ENCODE measurements at places on chromosomes 13 and 19.

DNA sequence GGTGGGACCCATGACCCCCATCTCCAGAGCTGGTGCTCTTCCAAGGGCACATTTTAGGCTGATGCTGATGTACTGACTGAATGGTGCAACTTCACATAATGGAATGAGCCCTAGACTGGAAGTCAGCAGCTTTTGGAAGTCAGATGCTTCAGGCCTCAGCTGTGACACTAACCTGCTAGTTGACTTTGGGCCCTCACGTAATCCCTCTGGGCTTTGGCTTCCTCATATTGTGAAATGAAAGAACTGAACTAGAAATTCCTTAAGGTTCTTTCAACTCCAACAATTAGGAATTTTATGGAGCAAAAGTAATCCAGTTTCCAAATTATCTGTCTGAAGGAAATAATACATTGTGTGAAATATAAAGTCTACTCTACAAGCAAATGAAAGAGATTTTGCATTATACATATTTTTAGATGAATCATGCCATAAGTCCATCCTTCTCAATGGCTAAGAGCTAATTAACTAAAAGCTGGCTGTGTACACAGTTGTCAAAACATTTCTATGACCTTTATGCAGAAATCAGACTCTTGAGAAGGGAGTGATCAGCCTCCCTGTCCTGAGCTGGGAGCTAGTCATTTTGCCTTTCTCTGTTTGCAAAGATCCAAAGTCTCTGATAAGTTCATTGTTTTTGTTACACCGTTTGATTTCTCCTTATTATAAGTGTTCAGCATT, 204.2 kb downstream of the DCLK1 start:
- DNase-seq: no peak

GRCh38 chr13:75812751-75813181, 176.6 kb downstream of the LMO7 start:
- DNase-seq: no peak

DNA sequence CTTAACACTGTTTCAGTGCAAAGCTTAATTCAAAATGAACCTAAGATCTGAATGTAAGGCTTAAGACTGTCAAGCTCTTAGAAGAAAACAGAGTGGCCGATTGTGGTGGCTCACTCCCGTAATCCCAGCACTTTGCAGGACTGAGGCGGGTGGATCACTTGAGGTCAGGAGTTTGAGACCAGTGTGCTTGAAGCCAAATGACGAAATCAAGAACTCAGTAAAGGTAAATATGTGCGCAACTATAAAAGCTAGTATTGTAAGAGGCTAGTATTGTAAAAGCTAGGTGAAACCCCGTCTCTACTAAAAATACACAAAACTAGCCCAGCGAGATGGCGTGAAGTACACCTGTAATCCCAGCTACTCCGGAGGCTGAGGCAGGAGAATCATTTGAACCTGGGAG, 12.7 kb downstream of the ATP4B start:
- DNase-seq: no peak

- no peak for DNase-seq
Measured at GRCh38 chr19:45917421-45918091, 3.0 kb upstream of the NANOS2 start.

GRCh38 chr13:72168126-72168855, 301.3 kb upstream of the DACH1 start:
- DNase-seq: no peak

- DNase-seq: no peak
Measured at GRCh38 chr19:30512176-30513081, 140.2 kb downstream of the ZNF536 start.

DNA sequence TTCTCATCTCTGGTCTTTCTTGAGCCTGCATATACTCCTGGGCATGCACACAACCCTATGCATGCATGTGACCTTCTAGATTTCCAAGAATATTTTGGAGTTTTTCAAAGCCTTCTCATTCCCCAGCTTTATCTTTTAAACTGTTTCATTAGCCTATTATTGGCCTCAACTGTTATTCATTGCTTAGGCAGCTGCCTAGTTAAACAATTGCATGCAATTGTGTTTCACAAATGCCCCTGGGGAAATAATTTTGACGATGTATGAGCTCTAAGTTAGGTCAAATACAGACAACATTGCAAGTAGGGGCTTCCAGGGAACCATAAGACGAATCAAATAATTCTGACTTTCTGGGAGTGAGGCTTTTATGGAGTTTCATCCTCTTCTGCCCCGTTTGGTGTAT, 2.3 kb upstream of the UPK1A start:
- DNase-seq: no peak

DNA sequence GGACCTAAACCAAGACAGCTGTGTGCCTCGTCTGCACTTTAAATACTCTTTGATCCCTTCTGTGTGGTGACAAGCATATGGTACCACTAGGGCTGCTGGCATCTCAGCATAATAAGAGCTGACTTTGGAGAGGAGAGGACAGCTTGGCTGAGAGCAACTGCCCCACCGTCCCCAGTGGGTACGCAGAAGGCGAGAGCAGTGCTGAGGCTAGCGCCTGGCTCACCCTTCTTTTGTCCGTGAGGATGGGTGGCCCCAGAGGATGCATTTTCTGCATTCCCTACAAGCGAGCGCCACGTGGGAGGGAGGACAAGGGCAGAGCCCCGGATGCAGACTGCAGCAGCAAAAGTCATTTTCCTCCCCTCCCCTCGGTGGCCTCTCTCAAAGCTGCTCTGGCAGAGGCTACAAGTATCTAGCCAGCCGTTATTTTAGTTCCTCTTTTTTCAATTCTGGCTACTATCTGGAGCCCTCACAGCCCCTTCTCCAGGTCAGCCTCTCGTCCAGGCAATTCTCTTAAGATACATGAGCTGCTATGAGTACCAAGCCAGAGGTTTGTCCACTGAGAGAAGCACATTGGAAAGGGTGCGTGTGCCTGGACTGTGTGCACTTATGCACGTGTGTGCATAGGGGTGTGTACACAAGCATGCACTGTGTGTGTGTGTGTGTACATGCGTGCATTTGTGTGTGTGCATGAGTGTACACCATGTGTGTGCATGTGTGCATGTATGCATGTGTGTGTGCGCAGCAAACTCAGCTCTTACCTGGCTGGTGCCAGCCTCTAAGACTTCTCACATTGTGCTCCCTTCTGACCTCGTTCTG, 51.3 kb downstream of the RAB20 start:
- no peak for DNase-seq

DNA sequence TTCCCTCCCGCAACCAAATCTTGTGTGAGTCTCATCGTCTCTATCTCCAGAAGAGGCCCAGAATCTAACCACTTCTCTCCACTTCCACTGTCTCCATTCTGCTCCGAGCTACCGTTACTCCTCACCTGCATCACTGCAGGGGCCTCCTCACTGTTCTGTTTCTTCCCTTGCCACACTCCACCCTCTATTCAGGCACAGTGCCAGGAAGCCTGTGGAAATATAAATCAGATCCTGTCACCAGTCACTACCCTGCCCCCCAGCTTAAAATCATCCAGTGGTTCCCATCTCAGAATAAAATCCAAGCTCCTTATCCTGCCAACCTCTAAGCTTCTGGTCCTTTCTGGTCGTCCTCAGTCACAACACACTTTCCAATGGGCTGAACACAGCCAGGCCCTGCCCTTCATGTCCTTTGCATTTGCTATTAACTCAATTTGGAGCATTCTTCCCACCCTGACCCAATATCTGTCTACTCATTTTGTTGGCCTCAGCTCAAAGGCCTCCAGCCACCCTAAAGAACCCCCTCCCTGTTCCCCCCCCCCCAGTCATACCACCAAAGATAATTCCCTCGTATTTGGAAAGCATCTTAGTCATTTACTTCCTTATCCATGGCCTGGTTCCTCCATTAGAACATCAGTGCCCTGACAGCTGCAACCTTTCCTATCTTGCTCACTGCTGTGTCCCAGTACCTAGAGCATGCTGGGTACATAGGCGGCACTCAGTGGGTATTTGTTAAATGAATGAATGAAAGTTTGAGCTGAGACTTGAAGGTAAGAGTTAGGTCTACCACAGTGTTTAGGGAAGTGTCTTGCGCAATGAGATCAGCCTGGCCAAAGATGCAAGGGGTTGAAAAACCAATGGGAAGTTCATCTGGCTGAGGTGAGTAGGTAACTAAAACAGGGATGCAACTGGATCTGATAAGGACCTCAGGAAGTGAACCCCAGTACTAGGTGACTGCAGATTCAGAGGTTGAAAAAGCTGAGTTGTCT, 24.4 kb downstream of the ZNF175 start:
- DNase-seq: no peak

DNA sequence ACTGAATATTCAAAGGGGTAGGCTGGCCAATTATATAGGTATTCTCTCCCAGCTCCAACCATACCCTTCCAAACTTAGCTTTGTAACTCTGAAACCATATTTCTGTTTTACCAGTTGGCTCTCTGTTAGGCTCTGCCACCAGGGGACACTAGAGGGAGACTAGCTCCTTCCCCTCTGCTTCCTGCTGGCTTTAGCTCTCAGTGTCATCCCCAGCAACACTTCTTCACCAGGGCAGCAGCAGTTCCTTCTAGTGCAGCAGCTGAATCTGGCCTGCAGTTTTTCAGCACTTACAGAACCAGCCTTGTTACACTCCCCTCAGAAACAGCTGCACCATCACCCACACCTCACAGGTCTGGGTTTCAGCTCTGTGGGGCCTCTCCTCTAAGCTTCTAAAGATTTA, 51.0 kb upstream of the DOCK9 start:
- DNase-seq: no peak
